ENCODE measurements at places on chromosomes 13 and 19.

DNA sequence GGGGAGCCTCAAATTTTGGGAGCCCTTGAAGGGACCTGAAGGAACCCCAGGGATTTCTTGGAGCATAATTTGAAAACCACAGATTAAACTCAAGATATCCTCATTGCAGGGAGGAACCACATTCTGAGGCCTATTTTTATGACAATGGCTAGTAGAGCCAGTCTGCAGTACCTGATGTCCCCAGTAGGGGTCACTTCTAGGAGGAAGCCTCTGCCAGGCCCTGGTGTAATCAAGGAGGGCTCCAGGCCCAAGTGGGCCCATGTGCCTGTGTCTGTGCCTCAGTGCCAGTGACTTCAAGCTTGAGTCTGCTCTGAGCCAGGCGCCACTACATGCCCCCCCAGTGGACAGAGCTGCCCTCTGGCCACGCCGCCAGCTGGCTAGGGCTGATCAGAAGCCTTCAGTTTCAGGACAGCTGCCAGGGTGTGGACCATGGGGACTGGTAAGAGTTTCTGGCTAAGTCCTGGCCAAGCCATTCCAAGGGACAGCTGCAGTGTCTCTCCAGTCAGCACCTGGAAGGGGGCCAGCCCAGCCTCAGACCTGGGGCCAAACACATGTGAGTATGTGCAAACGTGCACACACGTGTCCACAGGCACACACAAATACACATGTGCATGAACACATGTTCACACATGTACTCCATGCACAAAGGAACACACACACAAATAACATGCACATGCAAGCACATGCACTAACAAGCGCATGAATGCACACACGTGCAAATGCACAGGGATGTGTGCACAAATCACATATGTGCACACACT lies 20.5 kb upstream of the SLC7A10 start:
- DNase-seq = no peak

GRCh38 chr19:5695649-5696195 lies 5.6 kb downstream of the RPL36 start:
- no peak for DNase-seq

- DNase-seq = no peak
These were observed 95.3 kb upstream of the SLC15A1 start for GRCh38 chr13:98847780-98848179.

- DNase-seq = no peak
These were observed 527.4 kb upstream of the ATXN8OS start for GRCh38 chr13:69580255-69580654.

- DNase-seq = no peak
These were observed 61.1 kb upstream of the HMGB1 start for GRCh38 chr13:30526612-30527495.

GRCh38 chr13:43272851-43273250 lies 249.5 kb downstream of the DNAJC15 start:
- DNase-seq = peak; percentile 14

DNA sequence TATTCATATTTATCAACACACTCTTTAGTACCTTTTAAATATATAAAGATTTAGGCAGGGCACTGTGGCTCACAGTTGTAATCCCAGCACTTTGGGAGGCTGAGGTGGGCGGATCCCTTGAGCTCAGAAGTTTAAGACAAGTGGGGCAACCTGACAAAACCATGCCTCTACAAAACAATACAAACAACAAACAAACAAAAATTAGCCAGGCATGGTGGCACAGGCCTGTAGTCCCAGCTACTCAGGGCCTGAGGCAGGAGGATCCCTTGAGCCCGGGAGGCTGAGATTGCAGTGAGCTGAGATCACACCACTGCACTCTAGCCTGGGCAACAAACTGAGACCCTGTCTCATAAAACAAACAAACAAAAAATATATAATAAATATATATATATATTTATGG lies 1748.3 kb upstream of the PCDH20 start:
- DNase-seq = no peak

DNA sequence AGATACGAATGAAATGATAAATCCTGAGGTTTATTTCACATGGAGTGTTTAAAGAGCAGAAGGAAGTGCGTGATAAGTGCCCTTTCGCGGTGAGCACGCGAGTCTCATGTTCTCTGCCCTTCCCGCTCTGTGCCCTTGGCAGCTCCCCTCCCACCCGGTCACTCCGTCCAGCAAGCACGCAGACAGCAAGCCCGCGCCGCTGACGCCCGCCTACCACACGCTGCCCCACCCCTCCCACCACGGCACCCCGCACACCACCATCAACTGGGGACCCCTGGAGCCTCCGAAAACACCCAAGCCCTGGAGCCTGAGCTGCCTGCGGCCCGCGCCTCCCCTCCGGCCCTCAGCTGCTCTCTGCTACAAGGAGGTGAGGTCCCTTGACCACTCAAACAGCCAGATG lies 37.4 kb upstream of the TEX29 start:
- no peak for DNase-seq

All from Jurkat, Clone E6-1 (cell line).